NCI-H1436 (cell line): ENCODE measurements at places on chromosomes 4 and X.
A peak's percentile ranks its signal among the peaks of the same experiment; 100 is the strongest.

DNA sequence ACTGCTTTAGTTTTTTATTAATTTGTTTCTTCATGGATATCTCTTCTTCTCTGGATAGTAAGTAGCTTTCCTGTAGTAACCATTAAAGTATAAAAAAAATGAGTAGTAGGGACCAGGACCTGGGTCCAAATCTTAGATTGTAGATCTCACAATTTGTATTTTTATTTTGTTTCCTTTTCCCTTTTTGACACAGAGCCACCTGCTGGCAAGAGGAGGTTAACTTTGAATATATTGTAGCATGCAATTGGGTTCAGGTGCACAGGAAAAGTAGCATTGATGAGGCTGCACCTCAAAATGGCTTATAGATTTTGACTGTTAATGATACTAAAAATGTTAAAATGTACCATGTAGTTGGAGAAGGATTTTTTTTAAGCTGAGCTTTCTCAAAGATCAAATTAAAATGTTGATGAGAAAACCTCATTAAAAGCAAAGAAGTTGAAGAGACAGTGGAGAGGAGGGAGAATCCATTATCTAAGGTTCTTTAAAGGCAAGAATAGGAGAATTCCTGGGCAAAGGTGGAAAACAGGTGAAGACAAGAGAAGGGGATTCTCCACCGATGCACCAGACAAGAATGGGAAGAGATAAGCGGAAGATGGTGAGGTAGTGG is 48.3 kb upstream of the HPGDS start:
- DNase-seq = no peak

DNA sequence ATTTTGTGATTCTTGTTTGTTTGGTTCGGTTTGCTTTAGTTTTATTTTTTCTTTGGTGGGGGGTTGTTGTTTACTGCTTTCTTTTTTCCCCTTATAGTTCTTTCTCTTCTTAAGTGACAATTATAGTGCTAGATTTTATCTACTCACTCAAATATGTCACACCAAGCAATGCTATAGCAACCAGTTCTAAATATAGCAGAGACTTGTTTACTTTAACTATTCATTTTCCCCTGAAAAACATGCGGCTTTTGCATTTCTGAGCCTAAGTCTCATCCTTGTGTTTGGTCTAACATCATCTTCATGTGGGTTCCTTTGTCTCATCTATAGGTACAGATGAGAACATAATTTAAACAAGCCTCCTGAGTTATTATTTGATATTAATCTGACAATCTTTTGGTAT is 676.6 kb downstream of the FAT4 start:
- no peak for DNase-seq

- DNase-seq = no peak
Observed at GRCh38 chr4:113232194-113232593, 182.7 kb downstream of the ANK2 start.

- DNase-seq = peak; percentile 95
Observed at GRCh38 chrX:147911192-147912022, at the start of gene FMR1. Gene FMR1 (plus strand): TSS chrX:147911919. CDS start chrX:147912180, 261 bp downstream.

- DNase-seq = no peak
Observed at GRCh38 chr4:121665371-121665770, 31.4 kb downstream of the ANXA5 start.

- no peak for DNase-seq
Observed at GRCh38 chr4:180852738-180853137, 1390.5 kb upstream of the TENM3 start.

- DNase-seq = no peak
Observed at GRCh38 chr4:11480683-11481082, 52.0 kb upstream of the HS3ST1 start.

DNA sequence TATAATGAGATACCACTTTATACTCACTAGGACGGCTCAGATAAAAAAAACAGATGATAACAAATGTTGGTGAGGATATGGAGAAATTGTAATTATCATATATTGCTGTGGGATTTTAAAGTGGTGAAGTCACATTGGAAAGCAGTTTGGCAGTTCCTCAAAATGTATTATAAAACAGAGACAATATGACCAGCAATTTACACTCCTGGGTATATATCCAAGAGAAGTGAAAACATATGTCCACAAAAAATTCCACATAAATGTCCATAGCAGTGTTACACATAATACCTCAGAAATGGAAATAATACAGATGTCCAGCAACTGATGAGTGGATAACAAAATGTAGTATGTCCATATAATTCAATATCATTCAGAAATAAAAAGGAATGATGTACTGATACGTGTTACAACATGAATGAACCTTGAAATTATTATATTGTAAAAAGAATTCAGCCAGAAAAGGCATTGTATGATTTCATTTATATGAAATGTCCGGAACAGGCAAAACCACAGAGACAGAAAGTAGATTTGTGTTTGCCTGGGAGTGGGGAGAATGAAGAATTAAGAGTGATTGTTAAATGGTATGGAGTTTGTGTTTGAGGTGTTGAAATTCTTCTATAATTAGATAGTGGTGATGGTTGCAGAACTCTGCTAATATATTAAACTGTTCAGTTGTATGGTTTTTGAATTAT is 220.9 kb downstream of the SLC7A11 start:
- no peak for DNase-seq

DNA sequence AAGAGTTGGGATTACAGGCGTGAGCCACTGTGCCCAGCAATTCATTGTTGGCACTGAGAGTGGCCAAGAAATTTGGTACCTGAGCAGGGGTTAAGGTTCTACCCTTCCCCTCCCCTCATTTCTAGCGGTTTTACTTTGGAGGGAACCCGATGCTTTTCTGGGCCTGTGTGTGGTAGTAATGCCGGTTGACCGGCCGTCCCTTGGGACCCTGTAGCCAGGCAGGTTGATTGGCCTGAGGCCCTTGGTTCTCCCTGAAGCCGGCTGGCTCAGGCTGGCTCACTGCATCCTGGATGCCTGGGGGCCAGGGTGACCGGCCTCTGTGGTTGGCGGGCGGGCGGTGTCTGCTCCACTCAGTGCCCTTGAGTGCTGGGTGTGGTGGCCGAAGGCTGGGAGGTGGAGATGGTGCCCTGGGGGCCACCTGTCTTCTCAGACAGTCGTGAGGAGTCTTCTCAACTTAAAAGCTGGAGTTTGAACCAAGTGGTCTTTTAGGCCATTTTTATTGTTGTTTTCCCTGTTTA is 45.6 kb downstream of the RGS12 start:
- no peak for DNase-seq

DNA sequence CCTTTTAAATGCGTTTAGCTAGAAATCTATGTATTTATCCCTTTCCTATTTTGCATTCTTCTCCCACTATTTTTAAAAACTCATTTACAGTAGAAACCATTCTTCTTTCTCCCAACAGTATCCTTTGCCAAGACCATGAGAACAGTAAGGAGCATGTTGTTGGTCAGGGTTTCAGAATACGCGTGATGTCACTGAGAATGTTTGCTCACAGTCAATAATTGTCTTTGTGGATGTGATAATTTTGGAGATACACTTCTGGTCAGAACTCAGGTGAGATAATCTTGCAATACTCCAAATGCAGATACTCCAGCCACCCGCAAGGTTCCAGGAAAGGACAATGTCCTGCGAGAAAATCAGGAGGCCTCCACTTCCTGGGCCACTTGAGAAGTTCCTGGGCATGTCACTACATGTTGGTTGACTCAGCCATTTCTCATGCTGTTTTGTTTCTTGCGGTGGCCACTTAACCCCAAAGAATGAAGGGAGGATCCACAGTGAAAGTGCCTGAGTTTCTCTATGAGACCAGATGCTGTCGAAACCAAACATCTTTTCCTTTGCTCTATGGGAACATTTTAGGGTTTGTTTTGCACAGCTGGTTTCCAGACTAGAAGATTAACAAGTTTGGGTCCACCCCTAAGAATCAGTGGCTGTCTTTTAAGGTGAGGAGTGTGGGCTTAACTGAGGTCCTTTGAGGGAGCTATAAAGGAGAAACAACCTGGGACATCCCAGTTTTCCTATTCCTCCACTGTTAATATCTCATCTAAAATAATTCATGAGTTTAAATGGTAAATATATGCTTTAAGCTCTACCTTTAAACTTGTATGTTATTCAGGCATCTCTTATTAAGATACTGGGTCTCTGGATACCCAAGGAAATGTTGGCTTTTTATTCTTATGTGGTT is 116.0 kb downstream of the SOWAHB start:
- no peak for DNase-seq

DNA sequence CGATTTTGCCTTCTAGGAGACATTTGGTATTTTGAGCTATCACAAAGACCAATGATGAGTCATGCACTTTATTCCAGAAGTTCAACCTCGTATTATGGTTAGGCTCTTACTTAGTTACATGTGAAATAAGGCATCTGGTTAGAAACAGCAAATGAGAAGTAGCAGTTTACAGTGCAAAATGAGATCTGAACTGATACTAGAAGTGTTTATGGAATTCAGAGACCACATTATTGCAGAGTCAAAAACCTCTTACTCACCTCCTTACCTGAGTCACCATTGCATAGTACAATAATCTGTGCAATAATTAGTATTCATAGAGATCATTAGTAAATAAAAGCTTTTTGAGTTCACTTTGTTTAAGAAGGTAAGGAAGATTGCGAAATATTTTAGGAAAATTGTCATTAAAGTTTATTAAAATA is 38.7 kb downstream of the SEC24B start:
- no peak for DNase-seq

DNA sequence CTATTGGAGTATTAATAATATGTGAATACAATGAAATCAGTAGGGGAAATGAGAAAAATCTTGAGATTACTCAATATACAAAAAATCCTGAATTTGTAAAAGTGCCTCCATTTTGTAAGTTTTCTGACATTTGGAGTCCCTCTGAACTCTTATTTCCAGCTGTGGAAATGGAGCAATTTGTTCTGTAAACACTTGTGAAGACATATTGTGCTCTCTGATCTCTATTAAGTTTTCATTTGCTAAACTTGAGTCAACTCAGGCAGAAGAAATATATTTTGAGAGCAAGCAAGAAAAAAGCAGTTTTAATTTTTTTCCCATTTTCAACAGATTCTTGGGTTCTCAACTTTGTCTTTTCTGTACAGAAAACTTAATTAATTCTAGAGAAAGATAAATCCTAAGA is 51.4 kb upstream of the PCDH18 start:
- DNase-seq = no peak

- no peak for DNase-seq
Observed at GRCh38 chr4:53128706-53129357, 237.0 kb downstream of the SCFD2 start.

- DNase-seq = no peak
Observed at GRCh38 chrX:14235004-14235403, 205.3 kb upstream of the GEMIN8 start.

DNA sequence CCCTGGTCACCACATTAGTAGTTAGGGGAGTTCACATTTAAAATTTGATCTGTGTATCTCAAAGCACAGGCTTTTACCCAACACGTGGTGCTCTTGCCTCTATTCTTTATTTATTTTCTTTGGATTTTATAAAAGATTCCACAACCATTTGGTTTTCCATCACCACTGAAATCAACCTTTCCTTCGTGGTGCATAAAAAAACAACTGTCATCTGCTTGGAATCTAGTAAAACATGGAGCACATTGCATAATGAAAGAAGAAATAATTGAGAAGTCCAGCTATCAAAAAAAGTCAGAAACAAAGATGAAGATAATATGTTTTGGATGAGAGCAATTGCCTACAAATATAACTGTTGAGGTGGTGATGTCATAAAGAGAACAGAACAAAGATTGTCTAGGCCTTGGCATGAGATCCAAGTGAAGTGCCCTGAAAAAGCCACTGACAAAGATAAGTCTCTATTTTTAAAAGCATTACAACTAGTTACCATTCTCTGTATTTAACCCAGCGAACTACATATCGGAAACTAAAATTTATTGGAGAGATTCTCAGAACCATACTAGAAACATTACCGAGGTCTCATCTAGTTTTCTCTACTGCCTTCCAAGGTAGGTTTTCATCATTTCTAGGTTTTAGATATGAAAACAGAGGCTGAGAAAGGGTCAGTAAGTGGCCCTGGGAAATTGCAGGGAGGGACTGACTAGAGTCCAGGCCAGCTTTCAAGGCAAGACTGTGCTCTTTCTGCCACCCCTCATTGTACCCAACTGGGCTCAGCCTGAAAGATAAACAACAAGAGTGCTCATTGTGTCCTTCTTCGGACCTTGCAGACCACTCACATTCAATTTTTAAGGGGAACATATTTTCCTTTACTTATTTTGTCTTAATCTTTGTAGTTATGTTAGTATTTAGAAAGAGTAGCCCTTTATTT is 127.3 kb downstream of the MAD2L1 start:
- DNase-seq = no peak

DNA sequence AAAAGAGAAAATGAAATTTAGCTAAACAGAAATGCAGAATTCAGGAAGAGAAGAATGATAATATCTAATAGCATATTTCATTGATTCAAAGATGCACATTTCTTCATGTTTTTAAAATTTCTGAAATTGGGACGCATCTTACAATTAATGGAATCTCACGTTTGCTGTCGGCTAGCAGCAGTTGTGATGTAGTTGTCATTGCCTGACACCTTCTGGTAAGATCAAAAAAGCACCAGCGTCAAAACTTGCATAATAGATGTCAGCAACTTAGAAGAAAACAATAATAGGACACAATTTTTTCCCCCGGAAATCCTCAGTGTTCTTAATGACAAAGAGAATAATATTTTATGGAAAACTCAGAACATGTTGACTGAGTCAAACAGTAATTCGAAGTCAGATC is 29.8 kb upstream of the SLC7A3 start:
- no peak for DNase-seq

DNA sequence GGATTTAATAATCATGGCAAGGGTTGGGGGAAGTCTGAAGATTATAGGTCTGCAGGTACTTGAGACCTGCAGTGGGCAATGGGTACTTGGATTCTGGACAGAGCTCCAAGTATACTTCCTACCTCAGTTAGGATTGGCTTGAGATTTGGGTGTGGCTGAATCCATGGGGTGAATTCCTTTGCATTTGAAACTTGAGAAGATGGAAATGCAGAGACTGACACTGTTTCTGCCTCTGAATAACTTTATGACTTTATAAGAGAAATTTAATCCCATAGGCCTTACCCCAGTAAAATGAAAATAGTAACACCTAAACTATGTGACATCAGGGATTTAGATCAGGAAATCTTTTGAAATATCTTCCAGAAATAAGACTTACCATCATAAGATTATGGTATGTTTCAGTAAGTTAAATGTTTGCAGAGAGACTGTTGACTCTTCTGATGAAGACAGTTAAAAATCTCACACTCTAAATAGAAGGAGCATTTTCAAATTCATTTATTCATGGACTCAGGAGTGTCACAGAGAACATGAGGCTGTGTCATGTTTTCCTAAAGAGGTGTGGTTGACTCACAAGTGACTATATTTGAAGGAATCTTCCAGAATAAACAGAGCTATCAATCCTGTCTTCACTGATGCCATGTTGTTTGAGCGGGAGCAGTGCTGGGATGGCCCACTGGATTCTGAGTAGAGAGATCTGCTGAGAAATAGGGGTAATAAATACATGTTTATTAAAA is 513.5 kb upstream of the NR3C2 start:
- DNase-seq = no peak

GRCh38 chr4:79034544-79034943 is 95.3 kb upstream of the PAQR3 start:
- DNase-seq = no peak

- DNase-seq = no peak
Observed at GRCh38 chrX:133364196-133364595, 51.1 kb downstream of the GPC4 start.

- DNase-seq = no peak
Observed at GRCh38 chrX:75746891-75747639, 38.0 kb downstream of the MAGEE2 start.
